ENCODE measurements at places on chromosomes 7 and 10.

GRCh38 chr7:135758531-135758932, 9.9 kb upstream of the FAM180A start:
- no peak for DNase-seq

- DNase-seq: no peak
These were observed 27.7 kb downstream of the PRLHR start for GRCh38 chr10:118567701-118568248.

- no peak for DNase-seq
These were observed 161.0 kb upstream of the POT1 start for GRCh38 chr7:125090596-125090995.

DNA sequence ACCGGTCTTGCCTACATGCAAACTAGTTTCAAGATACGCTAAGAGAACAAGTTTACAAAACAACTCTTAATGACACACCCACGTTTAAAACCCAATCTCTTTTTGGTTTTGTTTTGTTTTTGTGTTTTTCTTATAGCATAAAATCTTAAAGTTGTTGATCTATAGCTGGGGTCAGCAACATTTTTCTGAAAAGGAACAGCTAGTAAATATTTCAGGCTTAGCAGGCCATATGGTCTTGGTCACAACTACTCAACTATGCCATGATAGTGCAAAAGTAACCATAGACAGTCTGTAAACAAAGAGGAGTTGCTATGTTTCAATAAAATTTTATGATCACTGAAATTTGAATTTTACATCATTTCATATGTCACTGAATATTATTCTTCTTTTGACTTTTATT, 327.4 kb downstream of the AGMO start:
- DNase-seq: no peak

DNA sequence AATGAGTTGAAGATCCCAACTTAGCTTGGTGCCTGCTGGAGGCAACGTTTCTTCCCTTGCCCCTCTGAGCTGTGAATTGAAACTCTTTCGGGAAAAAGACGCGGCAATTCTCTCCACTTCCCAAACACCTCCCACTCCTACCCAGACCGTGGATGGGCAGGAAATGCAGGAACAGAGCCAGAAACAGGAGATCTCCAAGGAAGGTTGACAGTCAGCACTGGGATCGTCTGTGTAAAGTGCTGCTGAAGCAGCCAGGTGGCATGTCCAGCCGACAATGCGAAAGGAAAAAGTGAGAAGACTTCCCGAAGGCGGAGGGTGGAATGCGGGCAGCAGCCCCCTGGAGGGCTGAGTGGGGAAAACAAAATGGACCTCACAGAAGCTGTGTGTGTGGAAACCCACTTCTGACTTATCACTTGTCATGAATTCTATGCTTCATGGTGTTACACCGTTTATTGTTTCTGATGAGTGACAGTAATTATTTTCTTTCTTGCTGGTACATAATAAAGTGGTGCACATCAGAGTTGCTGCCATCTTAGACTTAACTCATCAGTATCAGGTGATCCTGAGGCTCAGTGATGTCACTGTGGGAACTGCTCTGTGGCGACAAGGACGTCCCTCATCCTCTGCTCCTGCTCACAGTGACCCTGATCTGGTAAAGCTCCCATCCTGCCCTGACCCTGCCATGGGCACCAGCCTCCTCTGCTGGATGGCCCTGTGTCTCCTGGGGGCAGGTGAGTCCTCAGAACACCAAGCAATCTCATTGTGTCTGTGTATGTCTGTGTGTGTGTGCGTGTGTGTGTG, 220.5 kb upstream of the PRSS1 start:
- DNase-seq: no peak

DNA sequence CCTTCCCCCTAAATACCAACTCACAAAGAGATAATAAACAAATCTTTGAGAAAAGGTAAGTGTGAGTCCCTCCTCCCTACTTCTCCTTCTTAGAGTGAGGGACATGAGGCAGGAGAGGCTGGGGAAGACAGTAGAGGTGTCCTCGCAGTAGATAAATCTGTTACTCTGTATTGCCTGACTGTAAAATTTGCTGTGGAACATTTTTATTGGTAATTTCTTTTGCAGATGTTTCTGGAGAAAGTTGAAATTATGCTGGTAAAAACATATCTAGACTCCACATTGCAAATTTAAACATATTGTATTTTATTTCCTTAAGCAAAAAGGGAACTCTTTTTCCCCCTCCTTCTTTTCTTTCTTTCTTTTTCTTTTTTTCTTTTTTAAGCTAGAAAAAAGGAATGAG, 58.5 kb downstream of the PLCE1 start:
- no peak for DNase-seq

DNA sequence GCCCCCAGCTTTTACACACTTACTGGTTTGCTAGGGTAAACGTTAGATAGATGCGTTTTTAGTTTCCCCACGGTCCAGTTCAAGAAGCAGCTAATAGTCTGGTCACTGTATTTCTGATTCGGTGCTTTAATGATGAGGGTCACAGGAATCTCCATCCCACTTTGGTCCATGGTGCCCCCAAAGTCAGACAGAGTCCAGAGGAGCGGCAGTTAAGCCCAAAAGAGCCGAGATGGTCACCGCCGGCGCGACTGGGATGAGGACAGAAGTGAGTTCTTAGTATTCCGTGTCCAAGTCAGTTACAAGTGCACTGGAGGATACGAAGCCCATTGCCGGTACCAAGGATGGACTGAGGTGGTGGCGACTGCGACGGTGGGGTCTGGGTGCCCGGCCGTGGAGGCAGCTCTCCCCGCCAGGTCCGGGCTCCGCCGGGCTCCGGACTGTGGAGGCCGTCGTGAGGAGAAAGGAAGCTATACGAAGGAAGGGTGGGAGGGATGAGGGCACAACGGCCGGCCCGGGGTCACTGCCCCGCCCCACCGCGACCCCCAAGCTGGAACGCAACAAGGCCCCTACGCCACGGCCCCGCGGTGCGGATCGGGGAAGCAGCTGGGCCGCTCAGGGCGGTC, 663 bp downstream of the HERPUD2 start:
- no peak for DNase-seq

DNA sequence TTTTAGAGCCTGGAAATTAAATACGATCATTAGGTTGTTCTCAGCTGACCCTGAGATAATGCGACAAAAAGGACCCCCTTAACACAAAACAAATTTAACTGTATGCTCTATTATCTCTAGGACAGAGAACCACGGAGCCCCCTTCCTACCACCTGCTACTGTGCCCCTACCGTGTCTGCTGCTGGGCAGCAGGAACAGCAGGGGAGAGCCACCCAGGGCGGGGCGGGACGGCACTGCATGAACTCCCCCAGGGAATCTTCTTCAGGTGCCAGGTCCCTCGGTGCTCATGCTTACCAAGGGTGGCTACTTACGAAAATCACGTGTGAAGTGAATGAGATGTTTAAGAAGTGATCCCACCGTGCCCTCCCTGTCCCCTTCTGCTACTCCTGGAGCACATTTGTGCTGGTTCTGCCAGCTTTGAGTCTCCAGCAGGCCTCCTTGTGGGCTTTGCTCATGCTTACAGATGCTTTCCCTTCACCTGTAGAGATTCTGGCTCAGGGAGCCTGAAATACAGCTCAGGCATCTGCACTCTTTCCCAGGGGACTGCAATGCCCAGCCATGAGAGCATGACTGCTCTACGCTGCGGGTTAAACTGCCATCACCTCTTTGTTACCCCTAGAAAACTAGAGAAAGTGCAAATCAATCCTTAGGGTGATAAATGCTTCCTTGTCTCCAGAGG, 59.9 kb downstream of the MRPL32 start:
- no peak for DNase-seq

DNA sequence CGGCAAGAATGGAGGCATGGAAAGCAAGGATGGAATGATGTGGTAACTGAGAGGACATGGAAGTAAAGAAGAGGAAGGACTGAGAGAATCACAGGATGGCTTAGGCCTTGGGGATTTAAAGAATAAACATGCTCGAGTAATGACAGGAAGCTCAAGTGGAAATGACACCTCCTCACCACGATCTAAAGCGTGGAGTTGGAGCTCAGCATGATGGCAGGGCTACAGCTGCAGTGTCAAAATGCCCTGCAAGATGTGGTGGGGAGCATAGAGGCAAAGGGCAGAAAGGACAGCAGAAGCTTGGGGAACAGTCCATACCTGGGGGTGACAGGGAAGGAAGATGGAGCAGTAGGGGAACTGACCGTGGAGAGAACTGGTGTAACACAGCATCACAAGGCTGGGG, 229.5 kb upstream of the PLXNA4 start:
- no peak for DNase-seq

DNA sequence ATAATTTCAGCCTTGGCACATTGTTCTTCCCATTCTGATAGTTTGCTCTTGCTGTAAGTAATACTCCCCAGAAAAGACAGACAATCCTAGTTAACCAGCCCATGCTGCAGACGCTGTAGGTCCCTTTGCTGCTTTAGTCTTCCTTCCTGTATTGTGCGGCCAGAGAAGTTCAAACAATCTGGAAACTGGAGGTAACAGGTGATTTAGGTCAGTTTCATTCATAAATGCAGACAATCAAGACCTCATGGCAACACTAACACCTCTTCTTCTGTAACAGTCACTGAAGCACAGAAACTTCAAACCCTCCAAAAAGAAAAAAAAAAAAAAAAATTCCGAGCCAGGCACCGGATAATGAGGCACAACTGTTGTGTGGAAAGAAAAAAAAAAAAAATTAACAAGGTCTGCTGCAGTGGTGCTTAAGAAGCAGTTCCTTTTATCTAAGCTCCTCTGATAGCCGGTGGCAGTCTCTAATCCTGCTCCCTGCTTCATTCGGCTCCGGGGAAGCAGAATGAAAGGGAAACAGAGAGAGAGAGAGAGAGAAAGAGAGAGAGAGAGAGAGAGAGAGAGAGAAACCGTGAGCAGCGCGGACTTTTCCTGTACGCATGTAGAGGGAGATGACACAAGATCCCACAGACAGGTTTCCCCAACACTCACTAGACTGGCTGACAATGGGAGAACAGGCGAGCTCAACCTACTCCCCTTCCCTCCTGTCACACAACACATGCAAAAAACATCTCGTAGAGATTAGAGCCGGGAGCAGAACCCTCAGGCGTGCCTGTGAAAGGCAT, at the start of gene SEMA3A:
Gene SEMA3A (minus strand): TSS at position 306 of the 788 bp plus-strand sequence. CDS start 203 bp downstream, at position 103.
- no peak for DNase-seq

DNA sequence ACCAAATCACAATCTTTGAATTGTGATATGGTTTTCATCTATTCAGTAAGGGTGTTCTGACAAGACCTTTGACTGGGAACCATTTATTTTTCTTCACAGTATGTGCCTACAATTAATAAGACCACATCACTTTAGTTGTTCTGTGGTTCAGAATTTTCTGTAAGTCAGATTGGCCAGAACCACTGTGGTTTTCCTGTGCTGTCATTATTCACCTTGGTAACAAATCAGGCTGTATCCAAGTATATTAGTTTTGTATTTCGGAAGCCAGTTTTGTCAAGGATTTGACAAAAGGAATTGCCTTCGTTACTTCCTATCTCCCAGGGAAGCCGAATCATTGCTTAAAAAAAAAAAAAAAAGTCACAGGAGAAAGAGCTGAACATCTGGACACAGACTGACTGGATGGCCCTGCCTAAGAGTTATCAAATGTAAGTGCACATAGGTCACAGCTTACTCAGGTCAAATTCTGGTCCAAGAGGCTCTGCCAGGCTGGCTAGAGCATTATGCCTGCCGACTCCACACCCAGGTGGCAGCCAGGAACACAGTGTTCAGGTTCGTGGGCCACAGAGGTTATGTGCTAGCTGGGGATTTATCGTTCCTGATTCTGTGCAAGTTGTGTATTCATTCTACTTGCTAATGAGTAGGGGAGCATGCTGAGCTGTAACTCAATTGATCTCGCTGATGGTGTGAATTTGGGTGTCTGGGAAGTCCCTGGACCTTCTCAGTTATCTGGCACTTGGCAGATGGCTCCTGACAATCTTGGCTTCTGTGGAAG, 175.3 kb downstream of the JAZF1 start:
- DNase-seq: no peak

DNA sequence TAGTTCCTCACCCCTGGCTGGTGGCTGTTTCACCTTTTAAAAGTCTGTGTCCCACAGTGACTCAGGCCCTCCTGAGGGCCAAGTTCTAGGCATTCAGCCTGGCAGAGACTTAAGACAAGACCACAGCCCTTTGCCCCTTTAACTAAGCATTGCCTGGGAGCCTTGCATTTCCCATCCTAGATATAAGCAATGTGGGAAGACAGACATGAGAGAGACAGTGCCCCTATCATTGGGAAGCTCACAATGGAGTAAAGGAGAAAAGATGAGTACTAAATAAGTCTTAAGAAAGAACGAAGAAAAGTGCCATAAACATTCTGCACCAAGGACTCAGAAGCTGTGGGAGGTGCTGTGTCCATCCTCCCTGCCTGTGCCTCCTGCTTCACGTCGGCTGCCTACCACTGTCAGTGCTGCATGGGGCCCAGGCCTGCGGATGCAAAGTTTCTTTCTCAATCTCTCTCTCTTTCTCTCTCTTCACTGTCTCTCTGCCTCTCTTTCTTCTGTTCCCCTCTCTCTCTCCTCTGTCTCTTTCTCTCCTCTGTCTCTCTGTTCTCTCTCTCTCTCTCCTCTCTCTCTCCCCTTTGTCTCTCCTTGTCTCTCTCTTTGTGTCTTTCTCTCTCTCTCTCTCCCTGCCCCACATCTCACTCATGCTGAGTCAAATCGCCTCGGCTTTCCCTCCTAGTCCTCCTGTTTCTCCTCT, 21.5 kb downstream of the GPRIN2 start:
- no peak for DNase-seq

DNA sequence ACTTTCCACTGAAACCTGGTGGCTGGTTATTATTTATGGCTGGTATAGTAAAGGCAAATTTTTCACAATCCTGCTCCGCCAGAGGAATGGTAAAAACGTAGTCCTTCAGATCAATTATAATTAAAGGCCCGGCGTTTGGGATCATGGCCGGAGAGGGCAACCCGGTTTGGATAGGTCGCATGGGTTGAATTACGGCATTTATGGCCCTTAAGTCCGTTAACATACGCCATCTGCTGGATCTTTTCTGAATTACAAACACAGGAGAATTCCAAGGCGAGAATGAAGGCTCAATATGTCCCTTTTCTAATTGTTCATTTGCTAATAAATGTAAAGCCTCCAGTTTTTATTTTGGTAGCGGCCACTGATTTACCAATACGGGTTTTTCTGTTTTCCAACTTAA, 11.3 kb upstream of the TAS2R3 start:
- DNase-seq: no peak

GRCh38 chr7:150401424-150401790, 22.3 kb downstream of the ZNF775 start:
- DNase-seq: no peak

DNA sequence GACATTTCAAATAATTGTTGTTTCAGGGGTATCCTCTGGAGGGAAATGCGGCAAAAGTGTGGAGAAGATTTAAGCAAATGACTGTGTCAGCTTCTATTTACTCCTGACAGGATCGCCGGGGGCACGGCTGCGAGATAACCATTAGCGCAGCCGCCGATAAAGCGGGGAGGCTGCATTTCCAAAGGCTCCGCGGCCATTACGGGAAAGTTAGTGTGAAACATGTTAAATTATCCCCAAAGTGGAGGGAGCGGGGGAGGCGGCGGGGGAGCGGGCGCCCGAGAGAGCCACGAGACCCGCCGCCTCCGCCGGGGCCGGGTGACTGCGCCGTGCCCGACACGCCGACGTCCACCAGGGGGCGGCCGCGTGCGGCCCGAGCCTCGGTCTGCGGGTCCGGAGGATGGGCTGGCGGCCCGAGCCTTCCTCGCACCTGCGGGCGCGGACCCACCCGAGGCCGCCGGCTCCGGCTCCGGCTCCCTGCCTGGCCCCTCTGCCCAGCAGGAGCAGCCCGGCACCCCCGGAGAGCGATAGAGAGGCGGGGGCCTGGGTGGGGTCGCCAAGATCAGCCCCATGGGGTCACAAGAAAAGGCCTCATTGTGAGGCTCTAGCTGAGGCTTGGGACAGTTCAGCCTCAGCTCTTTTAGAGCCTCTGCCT, 74.4 kb upstream of the PAX2 start:
- peak; percentile 41 for DNase-seq

Measured in activated effector memory CD4-positive, alpha-beta T cell treated with Interleukin-2 at 50 U/mL for 16 hours (primary cell).